ENCODE measurements at places on chromosomes 5 and 9.

- no peak for DNase-seq
These were observed 278.1 kb downstream of the AOPEP start for GRCh38 chr9:95004411-95005277.

- DNase-seq: no peak
These were observed 28.0 kb downstream of the TNIP1 start for GRCh38 chr5:151052836-151053235.

DNA sequence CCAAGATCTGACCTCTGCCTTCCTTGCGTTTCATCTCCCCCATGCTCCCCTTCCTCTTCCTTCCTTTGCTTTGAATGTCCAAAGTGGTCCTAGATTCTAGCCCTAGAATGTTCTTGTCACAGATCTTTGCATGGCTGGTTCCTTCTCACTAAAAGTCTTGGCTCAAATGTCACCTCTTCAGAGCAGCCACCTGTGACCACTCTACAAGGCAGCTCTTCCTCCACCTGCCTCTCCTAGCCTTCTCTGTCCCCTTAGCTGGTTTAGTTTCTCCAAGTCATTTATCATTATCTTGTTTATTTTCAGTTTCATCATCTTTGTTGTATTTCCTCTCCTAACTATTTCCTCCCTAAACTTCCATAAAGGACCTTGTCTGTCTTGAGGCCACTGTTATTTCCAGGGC is 7.1 kb upstream of the OCLN start:
- DNase-seq: no peak

DNA sequence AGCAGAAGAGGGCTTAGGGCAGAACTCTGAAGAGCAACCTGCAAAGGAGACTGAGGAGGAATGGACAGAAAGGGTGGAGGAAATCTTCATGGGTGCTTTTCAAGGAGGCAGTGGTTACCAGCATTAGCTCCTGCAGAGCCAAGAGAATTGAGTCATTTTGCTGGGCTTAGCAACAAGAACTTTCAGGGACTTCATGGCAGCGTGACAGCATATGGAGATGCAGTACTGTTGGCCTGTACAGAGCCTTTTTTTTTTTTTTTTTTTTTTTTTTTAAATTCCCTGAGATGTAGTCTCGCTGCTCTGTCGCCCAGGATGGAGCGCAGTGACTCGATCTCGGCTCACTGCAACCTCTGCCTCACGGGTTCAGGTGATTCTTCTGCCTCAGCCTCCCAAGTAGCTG is 296.0 kb upstream of the DMRT1 start:
- no peak for DNase-seq

GRCh38 chr5:139745132-139745799 is 50.3 kb upstream of the PSD2 start:
- DNase-seq: no peak

DNA sequence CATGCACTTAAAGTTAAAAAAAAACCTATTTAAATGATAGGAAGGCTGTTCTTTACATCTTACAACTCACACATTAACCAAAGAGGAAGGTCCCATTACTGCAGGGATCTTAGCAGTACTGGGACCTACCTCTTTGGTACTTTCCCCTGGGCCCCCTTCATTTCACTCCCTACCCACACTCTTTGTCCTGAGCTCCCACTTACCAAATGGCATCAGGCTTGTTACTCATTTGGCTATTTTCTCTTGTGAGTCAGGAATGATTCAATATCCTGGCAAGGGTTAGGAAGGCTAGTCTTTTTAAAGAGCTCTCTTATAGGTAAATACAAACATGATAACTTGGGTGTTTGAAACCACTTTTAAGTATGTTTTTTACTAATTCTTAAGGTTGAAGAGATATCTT is 117.4 kb upstream of the ELL2 start:
- DNase-seq: no peak

GRCh38 chr5:35908814-35909213 is 29.6 kb downstream of the CAPSL start:
- no peak for DNase-seq

GRCh38 chr5:134349463-134349862 is 17.5 kb downstream of the CDKL3 start:
- DNase-seq: no peak

DNA sequence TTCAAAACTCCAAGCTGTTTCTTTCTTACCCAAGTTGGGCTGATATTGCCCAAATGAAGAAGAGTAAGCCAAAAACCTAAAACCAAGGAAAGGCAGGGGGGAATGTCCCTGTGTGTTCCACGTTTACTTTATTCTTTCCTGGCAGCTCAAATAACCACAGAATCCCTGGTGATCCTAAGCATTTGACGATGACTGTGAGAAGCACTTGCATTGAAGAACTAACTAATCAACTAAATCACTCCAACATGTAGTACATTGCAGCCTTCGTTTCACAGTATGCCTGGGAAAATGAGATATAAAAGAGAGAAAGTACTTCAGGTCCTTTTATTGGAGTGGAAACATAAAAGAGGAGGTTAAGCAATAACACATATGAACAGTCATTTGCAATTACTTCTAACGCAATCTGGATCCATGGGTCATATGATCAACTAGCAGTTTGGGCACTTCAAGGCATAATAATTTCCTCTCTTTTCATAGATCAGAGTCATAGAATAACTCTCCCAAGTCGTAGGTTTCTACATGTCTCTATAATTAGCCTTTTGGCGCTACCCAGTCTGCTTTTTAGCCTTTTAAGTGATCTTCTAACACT is 338.4 kb downstream of the TMEM167A start:
- no peak for DNase-seq

DNA sequence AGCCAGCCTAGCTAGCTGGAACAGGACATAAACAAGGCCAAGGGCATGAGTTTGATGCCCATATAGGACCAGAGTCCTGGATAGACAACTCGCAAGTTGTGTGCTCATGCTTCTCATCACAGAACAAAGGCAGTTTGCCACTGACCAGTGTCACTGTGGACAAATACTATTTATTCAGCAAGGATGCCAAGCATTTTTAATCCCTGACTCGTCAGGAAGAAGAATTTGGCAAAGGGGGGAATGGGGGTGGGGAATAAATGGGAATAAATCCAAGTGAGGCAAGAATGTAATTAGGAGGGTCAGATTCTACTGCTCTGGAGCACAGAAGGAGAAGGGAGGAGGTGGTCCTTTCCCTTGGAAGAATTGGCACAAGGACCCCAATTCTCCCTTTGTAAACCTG is 46.8 kb upstream of the ANKRD55 start:
- DNase-seq: no peak

DNA sequence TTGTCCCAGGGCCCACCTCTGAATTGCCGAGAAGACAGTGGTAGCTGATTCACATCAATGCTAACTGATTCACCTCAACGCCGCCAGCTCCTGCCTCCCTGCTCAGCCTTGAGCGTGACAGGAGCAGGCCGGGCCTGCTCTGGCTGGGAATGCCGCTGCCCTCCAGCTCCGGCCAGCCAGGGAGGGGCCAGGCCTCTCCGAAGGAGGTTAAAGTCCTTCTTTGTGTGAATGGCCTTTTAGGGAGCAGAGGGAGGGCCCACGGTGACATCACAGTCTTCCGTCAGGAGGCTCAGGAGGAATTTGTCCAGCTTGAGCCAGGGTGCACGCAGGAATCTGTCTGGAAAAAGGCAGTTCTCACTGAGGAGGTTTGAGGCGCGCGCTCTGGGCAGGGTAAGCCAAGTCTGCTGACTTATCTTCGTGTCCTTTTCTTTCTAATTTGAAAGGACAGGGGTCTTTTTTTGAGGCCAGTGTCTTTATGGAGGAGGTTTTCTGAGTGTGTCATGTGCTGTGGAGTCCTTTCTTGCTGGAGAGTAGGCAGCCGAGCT is 82.7 kb downstream of the C9orf152 start:
- no peak for DNase-seq

- peak; percentile 89 for DNase-seq
These were observed 90.0 kb downstream of the PRRT1B start for GRCh38 chr9:131635285-131635684.

All from CD4-positive, alpha-beta T cell treated with Interleukin-4 for 1 hour (primary cell).